CD8-positive, alpha-beta T cell (primary cell): ENCODE measurements at places on chromosomes 5 and 9. TPM values are rescaled to one million over a fixed set of nuclear protein-coding genes. Genes with fewer than 3 reads are reported as not detected.

SPATA31E1 gene
- total RNA-seq = not detected

- DNase-seq = no peak
Observed at GRCh38 chr9:115250621-115251032, 132.7 kb upstream of the TNC start.

GRCh38 chr5:17219006-17219422 lies 1.6 kb downstream of the BASP1 start:
- DNase-seq = no peak

DNA sequence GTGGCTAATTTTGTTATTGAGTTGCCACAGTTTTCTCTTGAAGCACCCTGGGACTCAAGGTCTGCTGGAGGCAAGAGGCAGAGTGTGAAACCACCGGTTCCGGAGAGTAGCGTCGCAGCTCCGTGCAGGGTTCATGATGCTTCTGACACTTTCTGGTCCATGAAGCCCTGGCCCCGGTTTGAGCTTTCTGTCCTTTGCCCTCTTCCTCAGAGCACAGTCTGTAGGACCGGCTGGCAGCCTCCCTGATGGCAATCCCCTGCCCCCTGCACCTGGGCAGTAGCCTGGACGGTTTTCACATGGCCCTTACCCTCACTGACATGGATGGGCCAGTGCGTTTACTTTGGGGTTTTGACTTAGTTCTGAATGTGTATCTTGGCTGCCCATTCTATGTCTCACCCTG lies 111.9 kb downstream of the PJA2 start:
- no peak for DNase-seq

DNA sequence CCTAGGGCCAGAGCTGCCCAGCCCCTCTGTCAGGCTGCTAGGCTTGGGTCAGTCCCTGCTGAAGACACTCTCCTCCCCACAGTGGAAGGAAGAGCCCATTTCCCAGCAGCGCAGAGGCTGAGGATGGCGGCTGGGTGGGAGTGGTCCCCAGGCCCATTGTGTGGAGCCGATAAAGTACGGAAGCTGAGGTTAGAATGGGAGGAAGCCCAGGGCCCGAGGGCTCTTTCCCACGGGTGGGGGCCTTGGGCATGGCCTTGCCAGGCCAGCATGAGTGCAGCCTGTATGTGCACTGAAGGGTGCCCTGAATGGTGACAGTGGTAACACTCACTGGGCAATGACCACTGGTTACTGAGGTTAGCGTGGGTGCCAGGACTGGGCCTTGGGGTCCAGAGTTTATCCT lies 125.9 kb downstream of the RGS3 start:
- DNase-seq = no peak

LECT2 gene
- total RNA-seq = not detected
